ENCODE measurements at places on chromosomes 3 and 15. TPM values are rescaled to one million over a fixed set of nuclear protein-coding genes. Genes with fewer than 3 reads are reported as not detected.

Gene ARL6IP5
- polyA plus RNA-seq, result 218 TPM

DNA sequence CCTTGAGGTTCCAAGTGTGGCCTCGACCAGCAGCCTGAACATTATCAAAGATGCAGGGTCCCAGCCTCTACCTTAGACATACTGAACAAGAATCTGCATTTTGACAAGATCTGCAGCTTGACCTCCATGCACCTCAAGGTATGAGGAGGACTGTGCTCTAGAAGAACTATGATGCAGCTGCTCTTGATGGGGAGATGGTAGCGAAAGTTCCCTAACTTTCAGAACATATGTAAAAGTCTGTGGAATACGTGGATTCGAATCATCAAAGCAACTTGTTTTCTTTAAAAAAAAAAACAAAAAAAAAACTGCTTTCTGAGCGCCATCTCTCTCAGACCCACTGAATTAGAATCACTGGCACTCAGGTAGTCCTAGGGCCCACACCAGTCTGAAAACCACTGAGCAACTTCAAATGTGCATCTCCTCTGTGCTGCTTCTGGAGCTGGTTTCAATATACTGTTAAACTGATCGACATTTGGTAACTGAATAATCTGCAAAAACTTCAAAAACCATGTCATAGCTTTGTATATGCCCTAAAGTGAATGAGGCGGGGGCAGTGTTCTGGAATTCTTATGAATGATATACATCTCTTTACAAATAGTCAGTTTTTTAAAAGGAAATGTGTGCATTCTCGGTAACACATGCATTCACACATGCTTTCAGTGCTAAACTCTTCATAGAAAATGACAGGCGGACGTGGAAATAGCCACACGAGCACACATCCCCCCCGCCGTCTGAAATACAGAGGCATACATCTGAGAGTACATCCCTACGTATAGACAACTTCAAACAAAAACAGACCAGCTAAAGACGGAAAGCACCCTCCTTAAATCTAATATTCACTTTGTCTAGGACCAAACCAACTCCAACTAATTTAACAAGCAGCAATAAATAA lies 128.8 kb downstream of the FOXP1 start:
- H3K4me3 ChIP-seq, result no peak overlapping the region
- H3K4me1 ChIP-seq, result peaks cover 2% of the 10 kb centered on the region
- H3K27me3 ChIP-seq, result no peaks in the 10 kb centered on the region
- no peaks in the 10 kb centered on the region for H3K36me3 ChIP-seq

DNA sequence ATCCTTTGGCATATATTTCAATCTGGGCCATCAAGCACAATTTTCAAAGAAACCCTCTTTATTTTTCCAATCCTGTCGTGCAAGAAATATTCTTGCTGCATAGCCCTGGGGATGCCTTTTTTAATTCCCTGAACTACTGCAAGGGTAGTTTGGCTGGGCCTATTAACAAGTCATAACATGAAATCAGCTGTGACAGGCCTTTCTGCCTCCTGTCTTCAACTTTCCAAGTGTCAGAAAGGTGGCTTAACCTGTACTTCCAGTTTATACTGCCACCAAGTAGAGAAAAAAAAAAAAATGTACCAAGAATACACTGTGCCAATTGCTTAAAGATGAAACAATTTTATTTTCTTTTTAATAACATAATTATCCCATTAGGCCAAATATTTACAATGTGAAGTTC lies 32.4 kb upstream of the SPPL2A start:
- no peaks in the 10 kb centered on the region for H3K36me3 ChIP-seq
- no peak overlapping the region for H3K27ac ChIP-seq

DNA sequence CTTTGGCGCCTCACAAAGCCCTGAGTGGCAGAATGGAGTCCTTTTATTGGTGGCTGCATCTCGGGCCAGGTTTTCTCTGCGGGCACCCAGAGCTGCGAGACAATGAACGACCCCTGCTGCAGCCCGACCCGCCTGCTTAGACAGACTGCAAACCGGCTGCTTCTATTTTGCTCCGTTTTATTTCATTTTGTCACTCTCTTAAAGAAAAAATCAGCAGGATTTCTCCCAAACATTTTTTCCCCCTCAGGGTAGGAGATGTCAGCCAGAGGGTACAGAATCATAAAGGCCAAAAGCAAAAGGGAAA lies 64.8 kb downstream of the OXNAD1 start:
- no peaks in the 10 kb centered on the region for H3K36me3 ChIP-seq
- H3K27me3 ChIP-seq, result no peaks in the 10 kb centered on the region

DNA sequence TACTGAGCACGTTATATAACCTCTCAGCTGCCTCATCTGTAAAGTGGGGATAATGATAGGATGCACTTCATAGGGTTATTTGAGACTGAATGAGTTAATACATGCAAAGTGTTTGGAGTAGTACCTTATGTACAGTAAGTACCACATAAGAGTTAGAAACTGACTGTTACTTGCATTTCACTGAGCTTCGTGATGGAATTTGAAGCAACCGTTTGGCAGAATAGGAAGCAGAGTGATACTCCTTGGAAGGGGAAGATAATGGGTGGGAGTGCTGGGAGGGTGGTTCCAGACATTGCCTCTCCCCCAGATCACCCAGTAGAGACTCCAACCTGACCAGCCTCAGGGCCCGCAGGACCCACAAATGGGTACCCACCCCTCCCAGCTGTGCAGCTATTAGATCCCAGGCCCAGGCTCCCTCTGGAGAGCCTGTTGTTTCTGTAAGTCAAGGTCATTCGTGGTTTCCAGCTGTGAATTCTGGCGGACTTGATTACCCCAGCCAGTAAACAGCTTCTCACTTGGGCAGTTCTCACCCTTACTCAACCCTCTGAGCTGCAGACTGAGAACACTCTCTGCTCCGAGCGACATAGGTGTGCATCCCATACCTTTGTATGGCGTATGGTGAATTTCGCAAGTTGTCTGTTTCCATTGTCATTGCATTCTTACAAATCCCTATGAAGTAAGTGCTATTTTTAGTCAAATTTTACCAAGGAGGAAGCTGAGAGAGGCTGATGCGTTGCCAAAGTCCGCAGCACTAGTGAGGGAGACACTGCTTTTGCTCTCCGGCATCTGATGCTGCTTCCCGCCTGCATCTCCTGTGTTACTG lies 11.1 kb downstream of the ALPK3 start:
- no peaks in the 10 kb centered on the region for H3K4me1 ChIP-seq
- H3K27me3 ChIP-seq, result peaks cover 20% of the 10 kb centered on the region
- no peak overlapping the region for H3K27ac ChIP-seq
- no peaks in the 10 kb centered on the region for H3K36me3 ChIP-seq
- no peak overlapping the region for H3K4me3 ChIP-seq
